ENCODE measurements at places on chromosomes 1 and 21.
A peak's percentile ranks its signal among the peaks of the same experiment; 100 is the strongest.

- peak; percentile 72 for DNase-seq
These were observed 138.9 kb upstream of the SPATA6 start for GRCh38 chr1:48610628-48611542.

DNA sequence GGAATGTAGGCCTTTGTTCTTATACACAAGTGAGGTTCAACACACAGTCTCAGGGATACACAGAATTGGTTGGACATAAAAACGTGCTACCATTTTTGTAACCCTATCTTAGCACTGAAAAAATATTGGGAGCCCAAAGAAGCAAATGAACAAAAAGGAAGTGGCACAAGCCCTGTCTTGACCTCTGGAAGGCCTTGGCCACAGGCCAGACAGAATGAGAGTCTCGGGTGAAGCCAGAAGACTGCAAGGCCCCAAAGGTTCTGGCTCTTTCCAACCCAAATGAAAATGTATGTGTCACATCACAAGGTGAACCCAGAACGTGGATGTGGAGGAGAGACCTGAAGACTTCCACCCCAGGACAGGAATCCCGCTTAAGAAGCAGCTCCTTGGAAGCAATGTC is 57.3 kb downstream of the PGBD5 start:
- no peak for DNase-seq

- DNase-seq: no peak
These were observed 14.6 kb downstream of the CACNA1E start for GRCh38 chr1:181497870-181498269.

- no peak for DNase-seq
These were observed 80.8 kb downstream of the S1PR1 start for GRCh38 chr1:101317590-101317989.

DNA sequence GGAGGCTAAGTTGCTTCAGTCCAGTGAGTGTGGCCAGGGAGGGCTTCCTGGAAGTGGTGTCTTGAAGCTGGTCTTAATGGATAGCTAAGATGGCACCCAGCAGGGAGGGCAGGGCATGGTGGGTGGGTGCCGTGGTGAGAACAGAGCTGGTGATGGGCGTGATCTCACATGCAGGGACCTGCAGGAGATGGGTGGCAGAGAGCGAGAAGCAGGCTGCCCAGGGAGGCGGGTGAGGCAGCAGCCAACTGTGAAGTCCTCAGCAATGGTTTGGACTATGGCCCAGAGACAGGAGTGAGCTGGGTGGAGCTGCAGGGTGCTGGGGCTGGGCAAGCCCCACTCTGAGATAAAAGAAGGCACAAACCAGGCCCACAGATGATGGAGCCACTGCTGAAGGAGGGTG is 50.7 kb downstream of the UMODL1 start:
- no peak for DNase-seq

DNA sequence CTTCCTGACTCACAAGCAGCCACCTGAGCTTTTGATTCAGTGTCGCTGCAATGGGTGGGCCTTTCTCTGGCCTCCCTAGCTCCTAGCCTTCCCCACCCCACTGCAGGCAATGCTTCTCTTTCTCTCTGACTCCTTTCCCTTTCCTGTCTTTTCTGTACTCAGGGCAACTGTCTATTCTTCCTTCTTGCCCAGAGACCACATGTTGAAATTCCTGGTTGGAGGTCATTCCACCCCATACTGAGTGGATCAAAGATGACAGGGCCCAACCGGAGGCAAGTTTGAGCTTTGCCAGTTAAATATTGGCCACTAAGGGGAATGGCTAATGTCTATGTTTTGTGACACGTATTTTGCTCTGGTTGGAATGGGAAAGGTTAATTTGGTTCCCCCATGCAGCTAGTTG is 65.2 kb upstream of the ARID1A start:
- DNase-seq: no peak

- no peak for DNase-seq
These were observed 563.4 kb upstream of the PLXNA2 start for GRCh38 chr1:208807446-208808127.

GRCh38 chr21:16538936-16539440 is 809.2 kb downstream of the USP25 start:
- DNase-seq: no peak

DNA sequence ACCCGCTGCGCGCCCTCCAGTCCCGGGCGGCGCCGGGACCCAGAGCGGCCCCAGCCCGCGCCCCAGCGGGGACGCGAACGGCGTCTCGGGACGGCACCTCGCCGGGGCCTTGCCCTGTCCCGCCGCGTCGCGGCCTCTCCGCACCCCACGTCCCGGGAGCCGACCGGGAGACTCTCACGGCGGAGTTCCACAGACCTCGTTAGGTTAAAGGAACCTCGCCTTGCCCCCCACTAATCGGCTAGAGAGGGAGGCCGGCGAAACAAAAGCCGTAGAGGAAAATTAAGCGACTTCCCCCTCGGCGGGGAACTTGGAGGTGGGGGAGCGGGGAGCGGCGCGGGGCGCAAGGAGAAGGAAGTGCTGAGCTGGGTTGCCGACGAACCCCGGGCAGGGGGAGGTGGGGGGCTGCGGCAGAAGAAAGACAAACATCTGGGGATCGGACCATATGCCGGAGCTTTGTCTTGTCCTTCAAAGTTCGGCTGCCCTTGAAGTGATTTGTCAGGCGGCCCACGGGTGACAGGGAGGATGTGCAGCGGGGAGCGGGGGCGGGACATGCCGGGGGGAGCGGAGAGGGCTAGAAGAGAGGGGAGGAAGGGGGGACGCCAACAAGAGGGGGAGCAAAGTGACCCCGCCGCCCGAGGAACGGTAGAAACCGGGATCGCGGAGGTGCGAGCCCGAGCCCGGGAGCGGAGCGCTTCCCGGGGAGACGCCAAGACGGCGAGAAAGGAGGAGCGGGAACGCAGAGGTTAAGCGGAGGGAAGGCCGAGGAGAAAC is 120.0 kb upstream of the RRP15 start:
- DNase-seq: peak; percentile 61
